ENCODE measurements at places on chromosomes 5 and 9. TPM values are rescaled to one million over a fixed set of nuclear protein-coding genes. Genes with fewer than 3 reads are reported as not detected.

DNA sequence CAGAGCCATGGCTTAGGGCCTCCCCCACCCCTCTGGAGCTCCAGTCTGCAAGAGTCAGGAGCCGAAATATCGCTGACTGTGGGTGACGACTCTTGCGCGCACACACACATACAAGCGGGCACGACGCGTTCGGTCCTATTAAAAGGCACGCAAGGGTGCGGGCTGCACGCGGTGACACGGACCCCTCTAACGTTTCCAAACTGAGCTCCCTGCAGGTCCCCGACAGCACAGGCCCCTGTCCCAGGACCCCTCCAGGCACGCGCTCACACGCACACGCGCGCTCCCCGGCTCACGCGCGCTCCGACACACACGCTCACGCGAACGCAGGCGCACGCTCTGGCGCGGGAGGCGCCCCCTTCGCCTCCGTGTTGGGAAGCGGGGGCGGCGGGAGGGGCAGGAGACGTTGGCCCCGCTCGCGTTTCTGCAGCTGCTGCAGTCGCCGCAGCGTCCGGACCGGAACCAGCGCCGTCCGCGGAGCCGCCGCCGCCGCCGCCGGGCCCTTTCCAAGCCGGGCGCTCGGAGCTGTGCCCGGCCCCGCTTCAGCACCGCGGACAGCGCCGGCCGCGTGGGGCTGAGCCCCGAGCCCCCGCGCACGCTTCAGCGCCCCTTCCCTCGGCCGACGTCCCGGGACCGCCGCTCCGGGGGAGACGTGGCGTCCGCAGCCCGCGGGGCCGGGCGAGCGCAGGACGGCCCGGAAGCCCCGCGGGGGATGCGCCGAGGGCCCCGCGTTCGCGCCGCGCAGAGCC, at the start of gene GRIN1:
Gene GRIN1, plus strand, starts transcription at position 433 of the 746 bp plus-strand sequence. CDS start 333 bp downstream, outside the sequence.
- DNase-seq = no peak

GRCh38 chr5:179137643-179138567, 77.7 kb downstream of the ZNF354C start:
- no peak for DNase-seq

PCDH1 gene
- total RNA-seq = 1.2 TPM

KCNMB1 gene
- not detected for total RNA-seq

CA9 gene
- 1.3 TPM for total RNA-seq

All from H4 (cell line).